Ascending aorta (tissue), 2 donors: ENCODE measurements at places on chromosomes 16 and 17. TPM values are rescaled to one million over a fixed set of nuclear protein-coding genes. Genes with fewer than 3 reads are reported as not detected.

GRCh38 chr16:85328676-85329058 lies 216.4 kb upstream of the CIBAR2 start:
- H3K4me3 ChIP-seq: no peak overlapping the region
- no peaks in the 10 kb centered on the region for H3K36me3 ChIP-seq
- H3K4me1 ChIP-seq: no peaks in the 10 kb centered on the region
- H3K27ac ChIP-seq: no peak overlapping the region

DNA sequence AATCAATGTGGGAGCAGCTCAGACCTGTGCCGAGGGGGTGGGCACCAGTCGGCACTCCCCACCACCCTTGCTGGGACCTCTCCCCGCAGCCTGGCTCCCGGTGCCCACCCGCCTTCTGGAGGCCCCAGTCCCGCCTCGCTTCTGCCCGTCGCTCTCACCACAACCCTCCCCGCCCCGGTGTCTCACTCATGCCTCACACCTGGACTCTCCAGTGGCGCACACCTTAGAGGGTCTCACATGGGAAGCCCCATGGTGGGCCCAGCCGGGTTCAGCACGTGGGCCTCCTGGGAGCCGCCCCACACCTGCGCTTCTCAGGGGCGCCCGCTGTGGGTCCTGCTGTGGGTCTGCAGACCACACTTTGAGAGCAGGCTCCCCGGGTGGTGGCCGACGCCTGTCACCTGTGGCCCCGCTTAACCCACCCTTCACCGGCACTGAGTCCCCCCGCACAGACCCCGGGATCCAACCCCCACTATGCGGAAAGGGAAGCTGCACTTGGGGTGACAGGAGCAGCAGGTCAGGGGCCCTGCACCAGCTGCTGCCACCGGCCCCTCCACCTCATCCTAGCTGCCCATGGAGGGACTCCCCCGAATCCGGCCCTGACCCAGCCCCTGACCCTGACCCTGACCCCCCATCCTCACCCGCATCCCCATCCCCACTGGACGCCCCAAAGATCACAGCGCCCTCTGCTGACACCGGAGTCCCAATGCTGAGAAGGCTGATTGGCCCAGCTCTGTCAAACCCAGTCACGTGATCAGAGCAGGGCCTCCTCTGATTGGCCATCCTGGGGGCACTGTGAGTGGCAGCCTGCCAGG lies 27.4 kb upstream of the SLC38A10 start:
- no peaks in the 10 kb centered on the region for H3K27me3 ChIP-seq
- no peaks in the 10 kb centered on the region for H3K4me1 ChIP-seq
- no peak for DNase-seq
- H3K36me3 ChIP-seq: no peaks in the 10 kb centered on the region

- H3K36me3 ChIP-seq: no peaks in the 10 kb centered on the region
- no peaks in the 10 kb centered on the region for H3K27me3 ChIP-seq
- H3K27ac ChIP-seq: no peak overlapping the region
These were observed 113.3 kb downstream of the UTP18 start for GRCh38 chr17:51373489-51374152.

Gene SERPINF2
- 20.6 TPM for total RNA-seq

DNA sequence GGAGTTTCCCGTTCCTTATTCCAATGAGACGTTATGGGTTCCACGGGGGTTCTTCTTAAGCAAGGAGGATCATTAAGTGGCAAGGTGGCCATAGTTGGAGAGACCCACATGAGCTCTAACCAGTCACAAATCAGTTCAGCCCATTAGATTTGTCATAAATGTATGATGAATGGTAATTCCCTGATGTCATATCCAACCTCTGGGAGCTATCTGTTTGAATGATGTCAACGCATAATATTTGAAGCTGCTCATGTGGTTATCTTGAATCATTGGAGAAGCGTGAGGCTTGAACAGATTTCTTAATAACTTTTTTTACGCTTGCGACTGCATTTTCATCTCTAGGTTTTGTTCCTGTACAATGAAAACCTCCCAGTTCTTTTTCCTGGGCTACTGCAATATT lies 270.4 kb upstream of the EEF2KMT start:
- no peak overlapping the region for H3K4me3 ChIP-seq
- no peaks in the 10 kb centered on the region for H3K36me3 ChIP-seq

- H3K36me3 ChIP-seq: no peaks in the 10 kb centered on the region
- H3K4me1 ChIP-seq: no peaks in the 10 kb centered on the region
- H3K27ac ChIP-seq: no peak overlapping the region
- H3K4me3 ChIP-seq: no peak overlapping the region
- H3K27me3 ChIP-seq: no peaks in the 10 kb centered on the region
- DNase-seq: no peak
These were observed 22.9 kb downstream of the RBFOX3 start for GRCh38 chr17:79587945-79588344.

Gene GSE1
- total RNA-seq: 120 TPM

Gene KIFC3
- total RNA-seq: 54.9 TPM

GRCh38 chr16:24999856-25000461 lies 15.2 kb downstream of the ARHGAP17 start:
- peak overlapping the region; percentile 47 for H3K27ac ChIP-seq
- no peaks in the 10 kb centered on the region for H3K36me3 ChIP-seq
- peaks cover 40% of the 10 kb centered on the region for H3K4me1 ChIP-seq
- no peaks in the 10 kb centered on the region for H3K27me3 ChIP-seq

GRCh38 chr16:82183004-82183397 lies 13.0 kb upstream of the MPHOSPH6 start:
- no peak overlapping the region for H3K4me3 ChIP-seq
- no peak overlapping the region for H3K27ac ChIP-seq
- no peak for DNase-seq
- no peaks in the 10 kb centered on the region for H3K36me3 ChIP-seq

DNA sequence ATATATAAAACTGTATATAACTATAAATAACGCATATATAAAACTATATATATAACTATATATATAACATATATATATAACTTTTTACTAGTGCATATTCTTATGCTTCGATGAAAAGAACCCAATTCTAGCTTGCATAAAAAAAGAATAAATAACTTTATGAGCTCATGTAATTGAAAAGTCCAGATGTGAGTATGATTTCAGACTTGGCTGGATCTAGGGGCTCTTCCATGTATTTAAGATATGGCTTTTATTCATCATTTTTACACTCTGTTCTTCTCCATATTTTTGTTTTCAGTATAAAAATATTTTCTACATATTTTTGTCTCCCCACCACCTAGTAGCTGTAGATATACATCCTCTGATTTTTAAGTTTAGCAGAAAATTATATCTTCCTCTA lies 417.5 kb downstream of the CDH11 start:
- no peak overlapping the region for H3K27ac ChIP-seq
- no peaks in the 10 kb centered on the region for H3K36me3 ChIP-seq
- no peak overlapping the region for H3K4me3 ChIP-seq
- H3K4me1 ChIP-seq: no peaks in the 10 kb centered on the region

- no peaks in the 10 kb centered on the region for H3K27me3 ChIP-seq
- H3K4me3 ChIP-seq: peak overlapping the region; percentile 56
- H3K36me3 ChIP-seq: no peaks in the 10 kb centered on the region
- peaks cover 14% of the 10 kb centered on the region for H3K4me1 ChIP-seq
- no peak for DNase-seq
These were observed 14.9 kb downstream of the BANP start for GRCh38 chr16:87966064-87966645.

Gene NKD1
- 33.2 TPM for total RNA-seq

Gene NT5C
- total RNA-seq: 18.3 TPM

Gene PDILT
- not detected for total RNA-seq

- no peak overlapping the region for H3K4me3 ChIP-seq
- DNase-seq: no peak
- H3K27ac ChIP-seq: no peak overlapping the region
- H3K36me3 ChIP-seq: no peaks in the 10 kb centered on the region
- H3K27me3 ChIP-seq: no peaks in the 10 kb centered on the region
These were observed 72.3 kb downstream of the C17orf67 start for GRCh38 chr17:56761387-56761786.

Gene ECI1
- total RNA-seq: 10.9 TPM

Gene C17orf78
- total RNA-seq: not detected

GRCh38 chr16:66701026-66701425 lies 4.5 kb upstream of the CMTM4 start:
- DNase-seq: no peak
- H3K4me3 ChIP-seq: no peak overlapping the region
- H3K4me1 ChIP-seq: peaks cover 7% of the 10 kb centered on the region
- H3K36me3 ChIP-seq: no peaks in the 10 kb centered on the region
- no peak overlapping the region for H3K27ac ChIP-seq

GRCh38 chr17:4317610-4318009 lies 48.9 kb downstream of the UBE2G1 start:
- no peak for DNase-seq
- H3K27ac ChIP-seq: no peak overlapping the region
- H3K4me1 ChIP-seq: no peaks in the 10 kb centered on the region

GRCh38 chr16:5065326-5065725 lies 430 bp downstream of the C16orf89 start:
- no peak overlapping the region for H3K27ac ChIP-seq
- H3K4me3 ChIP-seq: peak overlapping the region; percentile 15
- no peaks in the 10 kb centered on the region for H3K27me3 ChIP-seq
- no peak for DNase-seq

DNA sequence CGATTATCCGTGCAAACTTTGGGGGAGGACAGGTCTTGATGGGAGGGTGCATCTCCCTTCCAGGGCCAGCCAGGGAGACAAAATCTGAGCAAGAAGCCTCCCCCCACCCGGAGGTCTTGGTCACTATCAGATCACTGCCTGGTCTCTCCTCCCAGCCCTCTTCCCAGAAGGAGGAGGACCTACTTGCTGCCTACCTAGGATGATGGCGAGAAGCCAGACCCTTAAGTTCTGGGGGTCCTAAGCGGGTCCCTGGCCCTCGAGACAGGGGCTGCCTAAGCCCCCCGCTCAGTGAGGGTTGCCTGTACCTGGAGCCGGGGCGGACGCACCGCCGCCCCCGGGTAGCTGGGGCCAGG lies 4.6 kb downstream of the TSPOAP1 start:
- no peaks in the 10 kb centered on the region for H3K36me3 ChIP-seq
- H3K4me3 ChIP-seq: peak overlapping the region; percentile 90
- peaks cover 3% of the 10 kb centered on the region for H3K4me1 ChIP-seq
- peak overlapping the region; percentile 61 for H3K27ac ChIP-seq
- H3K27me3 ChIP-seq: no peaks in the 10 kb centered on the region

Gene CTNS
- 16.7 TPM for total RNA-seq

- DNase-seq: no peak
- no peaks in the 10 kb centered on the region for H3K27me3 ChIP-seq
- no peaks in the 10 kb centered on the region for H3K36me3 ChIP-seq
- H3K4me1 ChIP-seq: no peaks in the 10 kb centered on the region
These were observed 26.3 kb downstream of the AARSD1 start for GRCh38 chr17:42937712-42938596.

Gene CDRT15
- total RNA-seq: not detected

DNA sequence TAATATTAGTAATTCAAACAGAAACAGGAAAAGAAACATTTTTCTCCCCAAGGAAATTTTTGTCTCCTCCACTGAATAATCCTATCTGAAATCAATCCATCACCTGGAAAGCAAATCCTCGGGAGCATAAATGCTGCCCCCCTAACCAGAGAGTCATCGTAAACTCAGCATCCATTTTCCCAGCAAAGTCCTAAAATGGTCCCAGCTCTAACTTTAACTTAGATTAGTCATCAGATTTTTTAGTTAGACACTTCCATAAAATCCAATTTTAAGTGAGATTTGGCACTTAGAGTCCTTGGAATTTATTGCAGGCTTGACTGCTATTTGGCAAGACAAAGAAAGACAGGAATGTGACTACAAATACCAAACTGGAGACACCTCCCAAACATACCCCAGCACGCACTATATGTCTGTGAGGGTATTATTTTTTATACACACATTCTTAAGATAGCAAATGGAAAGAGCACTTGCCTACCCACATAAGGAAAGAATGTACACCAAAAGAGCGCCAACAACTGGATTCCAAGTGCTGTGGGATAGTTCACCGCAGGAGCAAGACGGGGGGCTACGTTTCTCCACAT lies 15.4 kb downstream of the SCO1 start:
- no peak for DNase-seq
- H3K4me3 ChIP-seq: no peak overlapping the region
- H3K36me3 ChIP-seq: peaks cover 52% of the 10 kb centered on the region
- H3K27me3 ChIP-seq: no peaks in the 10 kb centered on the region
- H3K27ac ChIP-seq: peak overlapping the region; percentile 54

GRCh38 chr16:8632675-8633182 lies 11.2 kb downstream of the METTL22 start:
- peak; percentile 38 for DNase-seq
- H3K27me3 ChIP-seq: no peaks in the 10 kb centered on the region
- no peaks in the 10 kb centered on the region for H3K4me1 ChIP-seq
- no peak overlapping the region for H3K27ac ChIP-seq

DNA sequence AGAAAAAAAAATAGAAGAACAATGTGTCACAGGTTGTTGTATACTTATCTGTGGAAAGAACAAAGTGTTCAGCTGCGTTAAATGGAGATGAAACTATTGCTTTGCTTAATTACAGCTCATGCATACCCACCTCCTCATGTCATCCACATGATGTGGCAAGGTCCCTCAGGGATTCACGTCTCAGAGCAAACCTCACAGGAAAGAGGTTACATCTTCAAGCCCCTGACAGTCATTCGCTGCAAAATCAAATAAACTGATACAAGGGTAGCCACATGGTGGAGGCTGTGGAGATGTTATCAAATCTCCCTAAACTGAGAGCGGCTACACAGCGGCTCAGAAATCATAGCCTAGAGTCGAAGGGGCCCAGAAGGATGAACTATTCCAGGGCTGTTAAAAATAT lies 21.1 kb downstream of the GINS3 start:
- no peaks in the 10 kb centered on the region for H3K27me3 ChIP-seq
- DNase-seq: no peak
- H3K4me1 ChIP-seq: no peaks in the 10 kb centered on the region
- no peak overlapping the region for H3K27ac ChIP-seq
- no peaks in the 10 kb centered on the region for H3K36me3 ChIP-seq
- no peak overlapping the region for H3K4me3 ChIP-seq

DNA sequence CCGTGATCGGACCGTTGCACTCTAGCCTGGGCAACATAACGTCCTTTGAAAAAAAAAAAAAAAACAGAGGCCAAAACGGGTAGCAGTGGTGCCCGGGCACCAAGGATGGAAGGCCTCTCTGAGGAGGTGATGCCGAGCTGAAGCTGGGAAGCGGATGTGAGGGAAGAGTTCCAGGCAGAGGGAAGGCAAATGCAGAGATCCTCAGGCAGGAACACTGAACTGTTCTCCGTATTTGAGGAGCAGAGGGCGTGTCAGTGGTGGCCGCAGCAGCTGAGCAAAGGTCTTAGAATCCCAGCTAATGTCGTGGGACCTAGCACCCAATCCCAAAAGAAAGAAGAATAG lies 656 bp upstream of the KCTD13 start:
- H3K27ac ChIP-seq: peak overlapping the region; percentile 80
- peak overlapping the region; percentile 91 for H3K4me3 ChIP-seq
- peaks cover 9% of the 10 kb centered on the region for H3K36me3 ChIP-seq
- no peak for DNase-seq
- no peaks in the 10 kb centered on the region for H3K27me3 ChIP-seq

Gene TERB1
- not detected for total RNA-seq

GRCh38 chr17:32971171-32971570 lies 20.5 kb upstream of the SPACA3 start:
- H3K27me3 ChIP-seq: no peaks in the 10 kb centered on the region
- no peak for DNase-seq
- no peak overlapping the region for H3K4me3 ChIP-seq
- H3K4me1 ChIP-seq: no peaks in the 10 kb centered on the region
- H3K27ac ChIP-seq: no peak overlapping the region

Gene TEKT5
- not detected for total RNA-seq
